Prostate gland (tissue), 2 donors: ENCODE measurements at places on chromosomes 1 and 21. TPM values are rescaled to one million over a fixed set of nuclear protein-coding genes. Genes with fewer than 3 reads are reported as not detected.

Gene ALX3
- total RNA-seq = not detected

Gene CYP2J2
- total RNA-seq = 5.7 TPM

Gene MACO1
- total RNA-seq = 25.5 TPM

Gene IRF6
- total RNA-seq = 118 TPM

Gene SLC16A4
- 9.0 TPM for total RNA-seq

Gene LRRC53
- not detected for total RNA-seq

Gene EVA1C
- total RNA-seq = 45.7 TPM

Gene AVPR1B
- not detected for total RNA-seq
